Stimulated activated CD8-positive, alpha-beta memory T cell treated with anti-CD3 and anti-CD28 coated beads, Interleukin-15, amount 100 ng/mL, for 48 hours (primary cell): ENCODE measurements at places on chromosomes 7 and 10.

GRCh38 chr10:124132306-124132705, 38.9 kb upstream of the CHST15 start:
- no peak for DNase-seq

GRCh38 chr10:46268076-46268881, 18.5 kb upstream of the ANTXRL start:
- peak; percentile 54 for DNase-seq

GRCh38 chr7:141356161-141356560, 195.0 kb upstream of the AGK start:
- DNase-seq = no peak

- no peak for DNase-seq
Observed at GRCh38 chr10:34091635-34092195, 723.4 kb downstream of the PARD3 start.

DNA sequence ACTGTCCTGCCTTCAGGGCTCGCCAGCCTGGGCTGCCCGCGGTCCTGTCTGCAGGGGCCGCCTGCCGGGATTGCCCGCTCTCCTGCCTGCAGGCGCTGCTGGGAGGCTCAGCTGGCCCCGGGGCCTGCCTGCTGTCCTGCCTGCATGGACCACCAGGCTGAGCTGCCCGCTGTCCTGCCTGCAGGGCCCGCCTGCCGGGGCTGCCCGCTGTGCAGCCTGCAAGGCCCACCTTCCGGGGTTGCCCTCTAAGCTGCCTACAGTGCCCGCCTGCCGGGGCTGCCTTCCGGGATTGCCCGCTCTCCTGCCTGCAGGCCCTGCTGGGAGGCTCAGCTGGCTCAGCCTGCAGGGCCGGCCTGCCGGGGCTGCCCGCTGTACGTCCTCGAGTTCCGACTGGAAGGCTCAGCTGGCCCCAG, 164.4 kb downstream of the GLRX3 start:
- DNase-seq = peak; percentile 12

DNA sequence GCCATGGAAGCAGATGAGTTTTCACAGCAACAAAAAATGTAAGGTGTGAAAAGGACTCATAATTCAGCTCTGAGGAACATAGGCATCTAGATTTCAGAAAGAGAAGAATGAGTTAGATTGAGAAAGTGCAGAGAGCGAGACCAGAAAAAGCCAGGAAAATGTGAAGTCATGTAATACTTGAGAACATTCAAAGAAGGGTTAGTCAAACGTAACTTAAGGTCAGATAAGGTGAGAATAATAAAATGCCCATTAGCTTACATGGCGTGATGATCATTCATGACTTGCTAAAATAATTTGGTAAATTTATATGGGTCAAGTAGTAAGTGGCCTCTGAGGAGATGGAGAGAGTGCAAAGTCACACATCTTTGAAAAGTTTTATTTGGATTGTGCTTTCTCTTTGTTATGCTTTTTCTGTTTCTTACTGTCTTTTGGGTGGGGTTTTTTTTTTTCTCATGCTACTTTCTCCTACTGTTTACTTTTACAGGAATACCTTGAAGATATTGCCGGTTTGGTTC, 271.8 kb upstream of the NRG3 start:
- no peak for DNase-seq

GRCh38 chr10:66180581-66181318, 745.1 kb upstream of the LRRTM3 start:
- DNase-seq = no peak

DNA sequence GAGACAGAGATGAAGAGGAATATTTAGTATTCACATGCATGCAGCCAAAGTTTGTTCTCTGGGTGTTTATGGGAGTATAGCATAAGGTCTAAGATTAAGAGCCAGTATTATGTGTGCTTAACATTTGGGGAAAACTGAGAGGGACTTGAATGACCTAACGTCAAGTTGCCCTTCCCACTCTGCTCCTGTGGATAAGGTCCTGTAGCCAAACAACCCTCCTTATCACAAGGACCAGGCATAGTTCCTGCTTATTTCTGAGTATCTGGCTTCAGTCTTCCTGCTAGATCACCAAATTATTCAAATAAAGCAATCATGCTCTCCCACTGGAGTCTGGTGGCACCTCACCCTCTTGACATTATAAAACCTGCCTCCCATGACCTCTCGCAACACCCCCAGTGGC, 137.9 kb upstream of the SEMA3E start:
- DNase-seq = no peak

GRCh38 chr10:43968076-43968475, 319.4 kb upstream of the ZNF32 start:
- DNase-seq = no peak

- no peak for DNase-seq
Observed at GRCh38 chr10:794382-794956, 105.0 kb upstream of the DIP2C start.

GRCh38 chr10:90204131-90204955, 503.0 kb downstream of the KIF20B start:
- DNase-seq = no peak

DNA sequence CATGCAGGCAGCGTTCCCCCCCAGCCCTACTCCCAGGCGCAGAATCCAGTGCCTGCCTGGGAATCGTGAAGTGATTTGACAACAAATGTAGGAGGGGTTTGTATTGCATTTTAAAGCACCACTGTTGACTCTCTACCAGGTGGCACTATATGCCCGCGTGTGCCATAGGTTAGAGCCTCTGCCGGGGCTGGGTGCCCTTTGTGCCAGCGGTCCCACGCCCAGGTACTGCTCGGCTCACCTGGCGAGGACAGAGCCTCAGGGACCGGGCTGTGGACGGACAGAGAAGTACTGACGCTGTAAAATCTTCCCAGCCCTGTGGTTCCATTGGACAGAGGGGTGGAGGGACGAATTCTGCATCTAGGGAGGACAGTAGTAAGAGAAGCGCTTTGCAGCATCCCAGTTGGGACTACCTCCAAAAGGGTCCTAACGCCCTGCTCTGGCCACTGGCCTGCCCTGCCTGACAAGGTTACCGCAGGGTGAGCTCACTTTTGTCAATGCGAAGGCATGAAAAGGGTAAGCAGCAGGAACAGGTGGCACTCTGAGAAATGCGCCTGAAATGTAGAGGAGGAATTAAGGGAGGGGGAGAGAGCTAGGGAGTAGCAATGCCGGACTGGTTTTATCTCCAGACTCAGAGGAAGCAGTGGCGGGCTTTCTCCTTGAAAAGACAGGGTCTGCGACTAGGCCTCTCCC, 788 bp upstream of the CACNA2D1 start:
- DNase-seq = no peak

- no peak for DNase-seq
Observed at GRCh38 chr7:28026237-28026636, 154.4 kb downstream of the JAZF1 start.

- no peak for DNase-seq
Observed at GRCh38 chr7:89605362-89605761, 548.9 kb upstream of the STEAP1 start.

DNA sequence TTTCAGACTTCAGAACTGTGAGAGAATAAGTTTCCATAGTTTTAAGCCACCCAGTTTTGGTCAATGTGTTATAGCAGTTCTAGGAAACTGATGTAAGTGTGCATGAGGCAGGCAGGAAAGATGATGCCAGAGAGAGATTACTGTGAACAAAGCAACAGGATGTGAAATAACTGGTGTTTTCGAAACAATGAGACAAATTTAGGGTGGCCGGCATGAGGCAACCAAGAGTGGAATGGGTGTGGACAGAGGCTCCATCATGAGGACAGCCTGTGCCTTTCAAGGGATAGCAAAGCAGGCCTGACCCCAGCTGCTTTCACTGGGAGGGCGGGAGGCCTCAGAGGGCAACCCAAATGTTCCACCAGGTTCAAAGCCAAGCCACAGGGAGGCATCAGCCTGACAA, 67.3 kb upstream of the UCN3 start:
- DNase-seq = no peak

DNA sequence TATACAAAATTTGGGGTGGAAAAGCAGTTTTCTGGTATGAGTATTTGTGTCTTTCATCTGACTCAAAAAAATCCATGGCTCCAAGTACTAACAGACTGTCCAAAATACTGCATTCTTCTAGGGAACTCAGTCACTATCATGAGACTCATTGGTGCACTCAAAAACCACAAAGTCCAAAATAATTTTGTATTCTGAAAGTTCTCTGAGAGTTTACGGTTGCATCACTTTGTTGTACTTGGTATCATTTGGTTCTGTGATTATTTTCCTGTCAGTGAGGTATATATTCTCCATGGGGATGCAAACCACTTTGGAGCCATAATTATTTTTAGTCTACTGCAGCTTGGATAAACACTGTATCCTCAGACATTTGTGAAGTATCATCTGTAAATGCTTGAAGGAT, 28.0 kb upstream of the CABCOCO1 start:
- DNase-seq = no peak

- no peak for DNase-seq
Observed at GRCh38 chr7:142053988-142054387, 57.5 kb upstream of the MGAM2 start.

- no peak for DNase-seq
Observed at GRCh38 chr7:37577412-37577811, 106.2 kb upstream of the GPR141 start.

DNA sequence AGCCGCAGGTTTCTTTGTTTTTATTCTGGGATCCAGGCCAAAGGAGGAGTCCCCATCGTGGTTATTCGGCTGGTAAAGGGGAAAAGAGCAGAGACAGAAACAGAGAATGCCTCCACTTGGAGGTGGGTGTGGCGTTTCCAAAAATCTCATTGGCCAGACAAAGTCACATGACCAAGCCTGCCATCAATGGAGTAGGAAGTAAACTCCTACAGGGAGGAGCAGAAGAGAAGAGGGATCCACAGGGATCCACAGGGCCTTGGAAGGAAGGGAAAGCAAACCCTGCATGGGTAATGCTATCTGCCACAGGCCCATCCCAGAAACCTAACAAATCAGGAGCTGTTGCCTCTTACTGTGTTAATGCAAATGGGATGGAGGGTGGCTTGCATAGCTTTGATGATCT, 425.7 kb upstream of the GALNT17 start:
- no peak for DNase-seq

GRCh38 chr7:115976651-115977050, 53.9 kb downstream of the TFEC start:
- DNase-seq = no peak

GRCh38 chr10:69661414-69662172, 31.5 kb downstream of the FAM241B start:
- no peak for DNase-seq

DNA sequence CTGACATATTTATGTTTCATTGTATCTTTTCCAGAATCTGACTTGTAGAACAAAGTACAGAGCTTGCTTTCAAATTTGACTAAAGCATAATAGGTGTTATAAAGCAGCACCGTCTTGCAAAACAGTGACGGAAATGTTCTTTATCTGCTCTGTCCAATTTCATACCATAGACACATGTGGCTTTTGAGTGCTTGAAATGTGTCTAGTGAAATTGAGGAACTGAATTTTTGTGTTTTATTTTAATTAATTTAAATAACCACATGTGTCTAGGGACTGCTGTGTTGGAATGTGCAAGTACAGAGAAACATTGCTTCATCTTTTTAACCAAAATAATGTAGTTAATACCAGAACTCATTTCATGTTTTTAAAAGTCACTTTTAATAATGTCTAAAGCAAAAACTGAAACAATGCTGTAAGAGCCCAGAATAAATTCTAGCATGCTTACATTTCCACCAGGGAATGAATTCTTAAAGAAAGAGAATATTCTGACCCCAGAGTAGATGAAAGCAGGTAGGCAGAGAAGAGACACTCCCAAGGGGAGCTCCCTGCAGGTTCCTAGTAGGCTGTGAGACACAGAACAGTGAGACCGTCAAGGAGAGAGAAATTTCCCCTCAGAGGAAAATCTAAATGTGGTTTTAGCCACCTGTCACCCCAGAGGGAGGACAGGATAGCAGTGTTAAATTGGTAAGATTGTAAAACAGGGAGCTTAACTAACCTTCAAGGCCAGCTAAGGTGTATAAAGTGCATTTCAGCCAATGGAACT, 175.3 kb upstream of the KMT2E start:
- DNase-seq = no peak

DNA sequence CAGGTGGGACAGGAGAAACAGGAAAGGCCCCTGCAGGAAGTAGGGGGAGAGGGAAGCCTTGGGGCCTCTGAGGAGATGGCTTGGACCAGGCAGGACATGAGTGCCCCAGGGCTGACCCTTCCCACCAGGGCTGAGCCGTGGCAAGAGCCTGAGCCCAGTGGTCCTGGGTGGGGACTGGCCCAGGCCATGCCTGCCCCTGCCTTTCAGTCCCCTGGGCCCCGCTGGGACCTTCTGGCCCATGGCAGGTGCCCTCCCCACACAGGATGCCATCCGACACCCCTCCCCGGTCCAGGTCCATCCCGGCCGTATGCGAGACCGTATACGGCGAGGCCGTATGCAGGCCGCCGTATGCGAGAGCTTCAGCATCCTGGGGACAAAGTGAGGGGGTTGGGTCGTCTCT, 2.0 kb downstream of the GRIFIN start:
- DNase-seq = no peak

DNA sequence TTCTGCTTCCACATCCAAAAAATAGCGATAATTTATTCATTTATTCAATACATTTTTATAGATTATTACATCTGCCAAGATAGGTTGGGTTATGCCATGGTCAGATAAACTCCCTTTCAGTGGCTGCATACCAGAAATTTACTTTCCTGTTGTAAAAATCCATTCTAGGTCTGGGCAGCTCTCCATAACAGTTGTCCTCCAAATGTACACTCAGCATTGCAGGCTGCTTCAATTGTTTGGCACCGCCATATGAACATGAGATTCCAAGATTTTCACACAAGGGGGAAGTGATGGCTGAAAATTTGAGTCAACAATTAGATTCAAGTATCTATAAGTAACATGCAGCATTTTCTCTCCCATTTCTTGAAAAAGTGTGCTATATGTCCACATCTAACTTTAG, 568.7 kb downstream of the ETV1 start:
- no peak for DNase-seq

GRCh38 chr7:79176859-79177477, 276.5 kb downstream of the MAGI2 start:
- DNase-seq = no peak

DNA sequence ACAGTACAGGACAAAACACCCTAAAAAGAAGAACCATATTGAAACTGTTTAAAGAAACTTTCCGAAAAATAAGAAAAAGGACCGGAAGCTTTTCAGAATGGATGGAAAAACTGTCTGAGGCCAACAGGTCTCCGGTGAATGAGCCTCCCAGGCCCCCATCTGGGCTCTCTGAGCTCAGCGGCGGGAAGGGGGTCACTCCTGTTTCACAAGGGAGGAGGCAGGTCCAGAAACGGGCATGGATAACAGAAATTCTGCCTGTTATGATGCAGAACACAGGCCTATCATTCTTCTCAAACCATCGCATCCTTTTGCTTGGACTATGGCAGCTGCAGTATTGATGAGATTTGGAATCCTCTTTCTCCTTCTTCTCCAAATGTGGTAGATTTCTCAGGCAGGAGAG, 58.9 kb upstream of the SHH start:
- no peak for DNase-seq

GRCh38 chr7:125074141-125074540, 144.5 kb upstream of the POT1 start:
- DNase-seq = no peak
